NCI-H774 (cell line): ENCODE measurements at places on chromosomes 6 and 20.

- DNase-seq, result no peak
Measured at GRCh38 chr20:57878786-57879424, 169.1 kb upstream of the PMEPA1 start.

- DNase-seq, result no peak
Measured at GRCh38 chr6:143003676-143004075, 57.0 kb upstream of the AIG1 start.

DNA sequence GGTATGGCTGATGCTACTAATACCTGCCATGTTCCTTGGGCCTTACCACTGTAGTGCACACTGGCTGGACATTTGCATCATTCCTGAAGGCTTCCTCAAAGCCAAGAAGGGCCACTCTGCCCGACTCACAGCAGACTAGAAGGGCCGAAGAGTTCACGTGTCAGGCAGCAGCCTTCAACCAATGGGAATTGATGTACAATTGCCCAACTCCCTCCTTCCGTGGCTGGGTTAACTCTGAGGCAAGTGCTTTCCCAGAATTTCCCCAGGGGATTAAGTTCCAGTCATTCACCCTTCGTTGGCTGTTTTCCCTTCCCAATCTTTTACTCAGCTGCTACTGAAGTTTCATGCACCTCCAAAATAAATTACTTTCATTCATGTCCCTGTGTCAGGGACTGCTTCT is 29.8 kb downstream of the PSMB9 start:
- DNase-seq, result no peak

DNA sequence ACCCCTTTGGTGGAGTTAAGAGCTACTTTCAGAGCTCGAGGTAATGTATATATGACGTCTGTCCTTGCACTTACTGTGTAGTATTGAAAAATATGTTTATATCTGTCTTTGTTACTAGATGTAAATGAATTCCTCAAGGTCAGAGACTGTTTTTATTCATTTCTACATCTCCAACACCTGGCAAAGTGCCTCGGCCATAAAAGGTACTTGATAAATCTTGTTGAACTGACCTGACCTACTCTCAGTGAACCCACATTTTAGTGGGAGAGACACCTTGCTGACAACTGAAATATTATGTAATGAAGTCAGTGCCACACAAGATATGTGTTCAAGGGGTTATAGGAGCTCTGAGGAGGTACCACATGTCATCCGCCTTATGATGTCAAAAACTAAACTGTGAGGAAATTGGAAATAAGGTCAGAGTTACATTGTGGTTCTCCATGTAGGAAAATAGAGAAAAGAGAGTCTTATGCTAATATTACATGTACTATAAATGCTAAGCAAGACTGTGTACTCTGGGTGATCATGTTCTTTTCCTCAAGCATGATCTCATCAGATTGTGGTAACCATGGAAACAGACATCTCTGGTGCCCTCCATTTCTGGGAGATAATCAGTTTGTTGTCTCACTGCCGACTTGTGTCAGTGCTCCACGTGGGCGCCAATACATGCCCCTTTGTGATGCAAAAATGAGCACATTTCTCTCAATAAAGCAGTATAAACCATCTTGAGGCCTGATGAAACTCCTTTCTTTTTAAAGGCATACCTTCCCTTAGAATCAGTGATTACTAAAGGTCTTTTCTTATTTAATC is 5.7 kb upstream of the TMEM30A start:
- DNase-seq, result no peak

- DNase-seq, result no peak
Measured at GRCh38 chr6:163291622-163292021, 122.9 kb upstream of the QKI start.

DNA sequence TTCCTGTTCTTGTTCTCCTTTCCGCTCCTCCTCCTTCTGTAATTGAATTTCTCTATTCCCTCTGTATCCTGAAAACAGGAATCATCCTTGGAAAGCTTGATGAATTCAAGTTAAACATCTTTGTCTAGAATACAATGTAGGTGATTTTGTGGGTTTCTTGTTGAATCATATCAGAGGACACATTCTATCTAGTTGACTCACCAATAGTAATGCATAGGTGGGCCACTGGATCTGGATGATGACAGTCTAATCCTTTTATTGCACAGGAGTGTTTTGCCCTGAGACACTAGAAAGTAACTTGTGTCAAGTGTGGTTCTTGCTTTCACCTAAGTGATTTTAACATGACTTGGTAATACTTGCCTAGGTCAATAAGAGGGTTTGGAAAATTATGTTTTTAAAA is 164.3 kb downstream of the RFPL4B start:
- no peak for DNase-seq
